ENCODE measurements at places on chromosomes 7 and 10.
A peak's percentile ranks its signal among the peaks of the same experiment; 100 is the strongest.

DNA sequence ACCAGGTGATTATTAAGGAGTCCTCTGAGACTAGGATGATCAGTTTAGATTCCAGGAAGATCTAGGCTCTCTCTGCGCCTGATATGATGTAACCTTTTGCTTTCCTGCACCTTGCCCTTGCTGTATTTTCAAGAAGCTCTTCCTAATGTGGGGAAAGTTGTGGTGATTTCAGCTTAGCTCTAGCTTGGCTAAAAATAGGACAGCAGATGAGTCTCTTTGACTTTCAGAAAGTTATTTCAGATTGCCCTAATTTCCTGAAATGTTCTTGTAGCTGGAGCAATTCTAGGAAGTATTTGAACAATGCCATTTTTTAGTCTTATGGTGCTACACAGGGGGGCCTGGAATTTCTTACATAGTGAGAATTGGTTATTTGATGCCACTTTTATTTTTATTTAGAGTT lies 3.8 kb downstream of the LCOR start:
- peak; percentile 19 for DNase-seq

DNA sequence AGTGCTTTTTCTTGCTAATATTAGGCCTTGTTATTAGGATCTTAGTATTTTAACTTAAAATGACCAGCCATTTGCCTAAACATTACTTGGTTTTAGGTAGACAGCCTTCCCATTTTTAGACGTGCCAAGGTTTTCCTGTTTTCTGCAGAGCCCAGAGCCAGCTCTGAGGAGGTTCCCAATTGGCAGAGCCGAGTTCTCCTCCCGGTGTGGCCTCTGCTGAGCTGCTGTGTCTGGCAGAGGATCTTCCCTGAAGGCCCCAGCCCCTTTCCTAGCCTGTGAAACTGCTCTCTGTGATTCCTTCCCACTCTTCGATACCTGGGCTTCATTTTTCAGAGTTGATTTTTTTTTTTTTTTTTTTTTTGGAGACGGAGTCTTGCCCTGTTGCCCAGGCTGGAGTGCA lies 91.4 kb downstream of the EEPD1 start:
- DNase-seq: no peak

GRCh38 chr7:18638594-18639452 lies 143.3 kb downstream of the HDAC9 start:
- peak; percentile 86 for DNase-seq

DNA sequence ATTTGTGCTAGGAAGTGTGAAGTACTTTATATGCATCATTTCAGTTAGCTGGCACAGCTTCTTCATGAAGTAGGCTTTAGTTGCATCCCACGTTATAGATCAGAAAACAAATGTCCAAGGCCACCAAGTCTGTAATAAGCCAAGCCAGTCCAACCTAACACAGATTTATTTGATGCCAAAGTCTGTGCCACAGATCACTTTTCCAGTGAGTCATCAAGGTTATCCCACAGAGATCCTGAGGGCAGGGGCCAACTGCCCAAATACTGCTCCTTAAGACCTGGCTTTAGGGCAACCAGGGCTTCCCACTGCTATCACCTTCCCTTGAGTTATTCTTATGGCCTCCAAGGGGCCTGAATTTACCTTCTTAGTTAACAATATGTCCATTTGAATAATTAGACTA lies 1340.4 kb downstream of the XPNPEP1 start:
- no peak for DNase-seq

GRCh38 chr10:43076311-43076875 lies 476 bp upstream of the RET start:
- DNase-seq: peak; percentile 23

DNA sequence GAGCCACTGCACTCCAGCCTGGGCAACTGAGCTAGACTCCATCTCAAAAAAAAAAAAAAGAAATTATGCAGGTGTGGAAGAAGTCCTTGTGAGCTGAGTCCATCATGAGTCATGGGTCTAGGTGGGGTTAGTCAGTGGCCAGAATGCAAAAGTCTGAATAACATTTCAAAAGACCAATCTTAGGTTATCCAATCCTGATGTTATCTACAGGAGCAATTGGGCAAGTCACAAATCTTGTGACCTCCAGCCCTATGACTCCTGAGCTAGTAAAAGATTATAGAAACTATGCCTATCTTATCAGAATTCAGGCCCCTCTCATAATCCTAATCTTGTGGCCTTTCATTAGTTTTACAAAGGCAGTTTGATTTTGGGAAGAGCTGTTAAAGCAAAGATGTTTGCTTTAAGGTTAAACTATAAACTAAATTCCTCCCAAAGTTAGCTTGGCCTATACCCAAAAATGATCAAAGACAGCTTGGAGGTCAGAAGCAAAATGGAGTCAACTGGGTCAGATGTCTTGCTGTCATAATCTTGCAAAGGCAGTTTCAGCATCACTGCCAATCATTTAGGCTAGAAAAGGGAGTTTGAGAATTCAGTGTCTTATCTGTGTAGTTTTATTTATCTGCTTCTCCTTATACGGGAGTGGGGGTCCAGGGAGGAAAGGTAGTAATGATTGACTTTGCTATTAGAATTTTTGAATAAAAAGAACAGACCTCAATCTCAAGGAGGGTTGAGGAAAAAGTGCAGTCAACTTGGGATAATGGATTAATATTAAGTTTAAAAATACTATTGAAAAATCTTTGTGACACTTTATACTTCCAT lies 71.2 kb upstream of the TRIM24 start:
- no peak for DNase-seq

GRCh38 chr7:92880212-92881090 lies 44.1 kb upstream of the CDK6 start:
- DNase-seq: peak; percentile 37

DNA sequence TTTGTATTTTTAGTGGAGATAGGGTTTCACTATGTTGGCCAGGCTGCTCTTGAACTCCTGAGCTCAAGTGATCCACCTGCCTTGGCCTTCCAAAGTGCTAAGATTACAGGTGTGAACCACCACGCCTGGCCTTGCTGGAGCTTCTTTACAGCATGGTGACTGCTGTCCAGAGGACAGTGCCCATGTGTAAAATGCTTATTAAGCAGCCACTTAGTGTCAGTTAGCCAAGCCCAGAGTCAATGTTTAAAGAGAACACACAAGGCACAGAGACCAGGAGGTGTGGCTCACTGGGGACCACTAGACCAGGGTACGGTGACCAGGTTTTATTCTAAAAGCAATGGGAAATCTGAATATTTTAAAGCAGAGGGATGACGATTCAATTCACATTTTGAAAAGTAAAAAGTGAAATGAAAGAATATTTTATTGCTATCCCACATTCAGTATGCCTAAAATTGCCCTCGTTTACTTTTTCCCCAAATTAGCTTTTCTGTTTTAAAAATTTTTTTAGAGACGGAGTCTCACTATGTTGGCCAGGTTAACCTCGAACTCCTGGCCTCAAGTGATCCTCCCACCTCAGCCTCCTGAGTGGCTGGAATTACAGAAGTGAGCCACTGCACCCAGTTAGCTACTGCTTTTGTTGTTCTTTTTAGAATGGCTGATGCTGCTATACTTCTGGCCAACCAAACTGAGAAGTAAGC lies 172.8 kb downstream of the NRP1 start:
- no peak for DNase-seq

GRCh38 chr10:126262233-126262838 lies 125.9 kb downstream of the ADAM12 start:
- DNase-seq: no peak

DNA sequence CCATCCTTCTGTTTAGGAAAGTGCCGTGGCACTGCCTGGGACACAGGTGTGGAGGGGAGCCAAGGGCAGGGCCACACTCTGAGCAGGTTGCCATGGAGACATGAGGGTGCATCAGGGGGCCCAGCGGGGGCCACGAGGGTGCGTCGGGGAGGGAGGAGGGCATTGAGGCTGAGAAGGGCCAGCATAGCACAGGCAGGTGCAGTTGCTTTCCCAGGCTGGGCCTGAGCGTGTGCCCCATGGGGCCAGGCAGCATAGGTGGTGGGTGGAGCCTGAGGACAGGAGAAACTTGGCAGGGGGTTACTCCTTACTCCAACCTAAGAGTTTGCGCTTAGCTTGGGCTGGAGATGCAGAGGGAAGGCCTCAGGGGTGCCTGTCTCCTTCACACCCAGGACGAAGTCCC lies 15.2 kb downstream of the YKT6 start:
- DNase-seq: no peak

- no peak for DNase-seq
Observed at GRCh38 chr7:55425141-55425752, 60.1 kb downstream of the LANCL2 start.

- DNase-seq: no peak
Observed at GRCh38 chr10:52994370-52994769, 221.8 kb upstream of the MBL2 start.

DNA sequence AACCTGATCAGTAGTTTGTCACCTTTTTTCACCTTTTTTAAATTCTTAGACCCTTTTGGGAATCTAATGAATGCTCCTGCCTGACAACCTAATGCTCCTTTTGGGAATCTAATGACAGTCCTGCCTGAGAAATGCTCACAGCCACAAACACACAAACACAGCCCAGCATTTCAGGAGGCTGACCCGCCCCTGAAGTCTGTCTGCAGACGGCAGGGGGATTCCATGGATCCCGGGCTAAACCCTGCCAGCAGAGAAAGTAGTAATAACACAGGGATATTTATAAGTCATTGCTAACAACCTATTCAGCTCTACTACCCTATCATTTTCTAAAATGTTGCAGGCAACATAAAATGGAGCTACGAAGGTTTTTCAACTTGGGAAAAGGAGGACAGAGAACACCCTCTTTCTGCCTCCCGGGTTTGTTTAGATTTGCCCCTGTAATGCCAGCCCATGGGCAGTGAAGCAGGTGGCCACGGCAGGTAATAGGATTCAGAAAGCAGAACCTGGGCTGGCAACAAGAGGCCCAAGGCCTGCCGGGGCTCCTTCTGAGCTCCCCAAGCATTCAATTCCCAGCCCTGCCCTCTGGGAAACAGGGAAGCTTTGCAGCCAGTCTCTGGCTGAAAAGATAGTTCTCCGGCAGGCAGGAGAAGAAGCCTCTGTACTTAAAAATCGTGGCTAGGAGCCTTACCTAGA lies 65.2 kb downstream of the CREB3L2 start:
- DNase-seq: no peak

- DNase-seq: peak; percentile 86
Observed at GRCh38 chr10:30002426-30003266, 56.7 kb downstream of the JCAD start.

DNA sequence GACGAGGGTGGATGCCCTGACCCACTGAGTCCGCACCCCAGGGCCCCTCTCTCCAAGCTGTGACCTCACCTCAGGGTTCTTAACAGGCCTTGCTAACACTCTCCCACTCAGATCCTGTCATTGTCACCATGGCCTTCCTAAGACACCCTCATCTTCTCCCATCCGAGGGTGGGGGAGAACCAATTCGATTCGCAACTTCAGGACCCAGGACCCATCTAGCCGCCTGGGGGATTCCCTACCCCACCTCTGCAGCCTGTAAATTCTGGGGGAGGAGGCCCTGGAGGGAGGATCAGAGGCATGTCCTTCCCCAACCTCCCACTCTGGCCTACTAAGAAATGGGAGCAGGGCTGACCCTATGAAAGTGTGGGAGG lies 17.4 kb downstream of the TRIM8 start:
- DNase-seq: no peak

GRCh38 chr7:85750454-85750949 lies 563.6 kb upstream of the SEMA3D start:
- peak; percentile 61 for DNase-seq

DNA sequence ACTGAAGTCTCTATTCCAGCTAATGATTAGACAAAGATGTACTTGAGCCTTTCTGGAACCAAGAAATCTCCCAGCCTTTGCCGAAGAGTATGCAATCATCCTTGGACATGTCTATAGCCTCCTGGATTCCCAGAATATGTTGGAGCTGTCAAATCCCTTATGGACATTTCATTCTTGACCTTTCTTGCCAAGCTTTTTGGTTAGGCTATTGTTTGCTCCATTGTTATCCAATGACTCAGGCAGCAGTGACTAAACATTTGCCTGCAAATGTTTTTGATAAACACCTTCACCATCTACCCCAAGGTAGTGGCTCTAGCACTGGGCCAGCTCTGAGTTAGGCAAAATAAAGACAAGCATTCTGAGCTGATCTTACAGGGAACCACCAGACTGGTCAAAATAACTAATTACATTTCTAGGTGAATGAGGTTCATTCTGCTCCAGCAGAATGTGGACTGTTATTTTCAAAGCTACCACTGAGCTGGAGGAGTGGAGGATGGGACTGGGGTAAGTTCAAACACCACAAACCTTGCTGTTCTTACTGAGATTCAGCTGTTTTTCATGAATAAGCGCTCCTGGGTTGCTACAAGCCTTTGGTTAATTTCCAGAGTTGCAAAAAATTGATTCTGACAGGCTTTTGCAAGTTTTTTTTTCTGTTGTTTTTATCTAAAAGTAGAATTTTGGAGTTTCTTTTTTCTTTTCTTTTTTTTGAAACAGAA lies 81.0 kb downstream of the TMEM270 start:
- DNase-seq: peak; percentile 76

GRCh38 chr7:151143261-151144015 lies 24.1 kb downstream of the GBX1 start:
- DNase-seq: peak; percentile 41

GRCh38 chr7:83541187-83541960 lies 107.6 kb downstream of the SEMA3E start:
- no peak for DNase-seq

GRCh38 chr7:107396990-107397389 lies 72.9 kb upstream of the GPR22 start:
- DNase-seq: peak; percentile 4

DNA sequence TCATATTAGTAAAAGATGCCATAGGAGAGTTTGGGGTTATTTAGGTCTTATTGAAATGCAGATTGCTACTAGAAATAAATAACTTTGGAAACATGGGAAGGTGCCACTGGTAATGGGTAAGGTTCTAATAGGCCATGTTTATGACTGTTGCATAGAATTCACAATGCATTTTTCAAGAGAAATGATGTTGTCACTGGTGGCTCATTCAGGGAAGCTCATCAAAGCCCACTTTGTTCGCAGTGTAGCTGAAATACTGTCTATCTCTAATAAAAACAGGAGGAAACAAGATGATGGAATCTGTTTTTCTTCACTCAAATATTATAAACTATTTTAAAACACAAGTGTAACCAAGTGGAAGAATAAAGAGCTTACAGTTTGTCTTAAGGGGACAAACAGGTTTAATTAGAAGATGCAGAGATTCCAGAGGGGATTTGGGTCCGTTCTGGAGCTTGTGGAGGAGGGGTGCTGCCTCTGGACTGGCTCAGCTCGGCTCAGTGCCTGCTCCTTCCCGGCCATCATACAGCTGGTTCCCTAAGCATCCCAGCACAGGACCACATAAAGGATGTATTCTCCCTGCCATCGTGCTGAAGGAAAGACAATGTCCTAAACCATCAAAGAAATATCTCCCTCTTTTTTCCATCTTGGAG lies 20.4 kb downstream of the OPALIN start:
- DNase-seq: no peak

- DNase-seq: peak; percentile 83
Observed at GRCh38 chr7:44665531-44666213, 59.2 kb downstream of the OGDH start.

- no peak for DNase-seq
Observed at GRCh38 chr10:44385696-44386441, 972 bp upstream of the CXCL12 start.

DNA sequence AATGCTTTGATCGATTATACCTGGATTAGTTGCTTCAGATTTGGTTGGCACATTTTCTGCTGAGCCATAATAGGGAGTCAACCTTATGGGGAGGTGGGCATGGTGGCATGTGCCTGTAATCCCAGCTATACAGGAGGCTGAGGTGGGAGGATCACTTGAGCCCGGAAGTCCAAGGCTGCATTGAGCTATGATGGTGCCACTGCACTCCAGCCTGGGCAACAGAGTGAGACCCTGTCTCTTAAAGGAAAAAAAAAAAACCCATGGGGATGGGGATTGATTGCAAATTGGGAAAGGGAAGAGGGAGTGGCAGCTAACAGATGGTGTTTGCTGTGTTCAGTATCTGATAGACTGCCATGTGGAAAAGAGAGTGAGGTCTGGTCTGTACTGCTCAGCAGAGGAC lies 11.1 kb downstream of the STK17A start:
- DNase-seq: no peak

Measured in cardiac fibroblast (primary cell).